ENCODE measurements at places on chromosomes 5 and 9.
A peak's percentile ranks its signal among the peaks of the same experiment; 100 is the strongest.

- no peak for DNase-seq
Observed at GRCh38 chr9:130537346-130538050, 41.9 kb upstream of the FUBP3 start.

GRCh38 chr9:99105152-99106043 lies 485 bp downstream of the TGFBR1 start:
- peak; percentile 30 for DNase-seq

- DNase-seq: no peak
Observed at GRCh38 chr9:131464354-131465000, 38.2 kb upstream of the POMT1 start.

GRCh38 chr5:122110987-122111386 lies 18.4 kb upstream of the ZNF474 start:
- no peak for DNase-seq

DNA sequence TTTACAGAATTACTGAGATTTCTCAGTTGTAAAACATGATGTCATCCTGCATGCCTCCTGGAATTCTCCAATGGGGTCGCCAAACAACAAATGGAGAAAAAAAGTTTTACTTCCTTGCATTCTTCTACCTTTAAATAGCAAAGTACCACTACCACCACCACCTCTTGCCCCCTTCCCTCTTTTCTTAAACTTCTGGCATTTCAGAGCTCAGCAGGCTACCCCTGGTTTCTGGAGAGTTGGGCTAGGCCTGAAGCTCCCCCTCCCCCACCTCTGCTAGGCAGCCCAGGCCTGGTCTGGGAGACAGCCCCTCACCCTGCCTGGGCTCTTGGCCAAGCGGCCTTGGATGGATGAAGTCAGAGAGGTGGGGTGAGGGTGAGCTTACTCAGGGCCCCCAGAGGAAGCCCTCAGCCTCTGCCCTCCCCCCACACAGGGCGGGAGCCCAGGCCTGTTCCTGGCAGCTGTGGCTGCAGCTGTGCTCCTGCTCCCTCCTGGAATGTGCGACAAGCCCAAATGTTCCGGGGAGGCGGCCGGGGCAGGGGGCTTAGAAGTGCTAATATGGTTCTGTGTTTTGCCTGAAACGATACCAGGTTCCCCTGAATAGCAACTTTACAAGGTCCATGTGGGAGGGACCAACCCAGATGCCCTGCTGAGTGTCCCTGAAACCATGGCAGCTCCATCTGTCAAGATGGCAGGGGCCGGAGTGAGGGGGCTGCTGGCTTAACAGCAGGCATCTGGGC lies 6.0 kb upstream of the CCIN start:
- no peak for DNase-seq

DNA sequence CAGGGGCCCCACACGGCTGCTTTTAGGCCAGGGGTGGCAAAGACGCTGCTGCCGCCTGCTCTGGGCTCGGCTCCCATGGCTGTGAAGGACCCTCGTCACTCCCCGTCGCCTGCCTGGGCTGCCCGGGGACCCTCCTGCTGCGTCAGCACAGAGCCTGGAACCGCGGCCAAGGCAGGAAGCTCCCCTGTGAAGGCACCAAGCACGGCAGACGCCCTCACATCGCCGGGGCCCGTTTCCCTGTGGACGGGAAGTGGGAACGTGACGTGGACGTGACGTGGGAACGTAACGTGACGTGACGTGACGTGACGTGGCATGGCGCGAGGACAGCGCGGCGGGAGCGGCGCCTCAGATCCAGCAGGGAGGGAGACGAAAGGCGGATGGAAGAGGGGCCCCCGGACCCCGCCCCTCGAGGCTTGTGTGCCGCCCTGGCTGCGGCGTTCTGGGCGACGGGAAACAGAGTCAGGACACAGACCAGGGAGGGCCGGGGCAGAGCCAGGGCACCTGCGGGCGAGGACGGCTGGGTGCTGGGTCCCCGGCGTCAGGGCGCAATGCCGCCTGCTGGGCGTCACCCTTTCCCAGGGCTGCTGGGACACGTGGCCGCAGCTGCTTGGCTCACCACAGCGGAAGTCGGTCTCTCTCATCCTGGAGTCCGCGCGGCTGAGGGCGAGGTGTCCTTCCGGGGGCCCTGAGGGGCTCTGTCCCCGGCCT lies 53.1 kb downstream of the MRPL36 start:
- no peak for DNase-seq

DNA sequence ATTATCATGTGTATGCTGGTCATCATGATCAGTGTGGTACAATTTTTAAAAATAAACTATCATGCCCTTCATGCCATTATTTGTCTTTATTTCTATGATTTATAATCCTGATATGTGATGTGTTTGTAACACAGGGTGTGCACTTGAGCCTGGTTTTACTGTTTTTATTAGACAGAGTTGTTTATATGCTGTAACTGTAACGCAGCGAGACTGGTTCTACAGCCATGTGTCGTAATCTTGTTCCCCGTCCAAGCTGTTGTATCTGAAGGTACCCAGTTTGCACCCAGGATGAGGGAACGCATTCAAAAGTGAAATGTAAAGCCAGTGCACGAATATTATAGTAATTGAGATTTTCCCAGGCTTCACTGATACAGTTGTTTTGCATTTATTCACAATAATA lies 28.2 kb downstream of the SNX18 start:
- no peak for DNase-seq

- no peak for DNase-seq
Observed at GRCh38 chr5:34496260-34496691, 159.9 kb upstream of the RAI14 start.

DNA sequence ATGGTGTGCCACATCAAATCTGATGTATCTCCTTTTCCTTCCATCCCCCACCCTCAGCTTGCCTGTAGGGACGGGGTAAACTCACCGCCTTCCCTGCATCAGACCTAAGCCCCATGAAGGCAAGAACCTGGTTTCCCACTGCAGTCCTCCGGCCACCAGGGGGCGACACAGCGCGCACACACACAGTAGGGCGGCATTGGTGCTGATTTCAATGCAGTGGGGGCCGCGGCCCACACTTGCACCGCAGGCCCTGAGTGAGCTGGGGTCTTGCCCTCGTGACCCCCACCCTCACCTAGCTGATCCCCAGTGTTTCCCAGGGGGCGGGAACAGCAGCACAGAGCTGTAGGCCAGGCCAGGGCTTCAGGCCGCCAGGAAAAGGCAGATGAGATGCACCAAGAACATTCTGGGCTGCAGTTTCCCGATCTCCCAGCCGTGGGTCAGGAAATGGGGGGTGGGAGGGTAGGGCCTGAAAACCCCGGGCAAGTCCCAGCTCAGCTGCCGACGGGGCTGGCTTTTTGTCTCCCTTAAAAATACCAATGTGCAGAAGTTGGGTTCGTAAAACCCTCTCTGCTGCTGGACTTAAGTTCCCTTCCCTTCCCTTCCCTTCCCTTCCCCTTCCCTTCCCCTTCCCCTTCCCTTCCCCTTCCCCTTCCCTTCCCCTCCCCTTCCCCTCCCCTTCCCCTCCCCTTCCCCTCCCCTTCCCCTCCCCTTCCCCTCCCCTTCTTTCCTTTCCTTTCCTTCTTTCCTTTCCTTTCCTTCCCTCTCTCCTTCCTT lies 19.5 kb downstream of the FAM163B start:
- peak; percentile 56 for DNase-seq
